NCI-H510A treated with DMSO at 0.1 percent for 48 hours (cell line): ENCODE measurements at places on chromosomes 7 and 10.

DNA sequence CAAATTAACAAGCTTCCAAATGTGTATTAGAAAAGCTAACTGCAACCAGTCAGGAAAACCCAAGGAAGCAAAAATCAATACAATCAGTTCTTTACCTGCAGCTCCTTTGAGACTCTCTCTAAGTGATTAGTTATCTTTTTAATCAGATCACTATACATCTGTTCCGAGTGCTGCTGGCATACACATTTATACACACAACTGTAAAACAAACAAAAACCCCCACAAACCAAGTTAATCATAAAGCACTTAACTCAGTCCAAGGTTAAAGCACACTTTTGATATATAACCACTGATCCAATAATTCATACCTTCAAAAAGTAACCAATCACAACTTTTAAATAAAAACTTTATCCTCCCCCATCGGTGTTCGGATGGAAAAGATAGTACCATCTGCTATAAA, 25.6 kb downstream of the CACUL1 start:
- DNase-seq: no peak

DNA sequence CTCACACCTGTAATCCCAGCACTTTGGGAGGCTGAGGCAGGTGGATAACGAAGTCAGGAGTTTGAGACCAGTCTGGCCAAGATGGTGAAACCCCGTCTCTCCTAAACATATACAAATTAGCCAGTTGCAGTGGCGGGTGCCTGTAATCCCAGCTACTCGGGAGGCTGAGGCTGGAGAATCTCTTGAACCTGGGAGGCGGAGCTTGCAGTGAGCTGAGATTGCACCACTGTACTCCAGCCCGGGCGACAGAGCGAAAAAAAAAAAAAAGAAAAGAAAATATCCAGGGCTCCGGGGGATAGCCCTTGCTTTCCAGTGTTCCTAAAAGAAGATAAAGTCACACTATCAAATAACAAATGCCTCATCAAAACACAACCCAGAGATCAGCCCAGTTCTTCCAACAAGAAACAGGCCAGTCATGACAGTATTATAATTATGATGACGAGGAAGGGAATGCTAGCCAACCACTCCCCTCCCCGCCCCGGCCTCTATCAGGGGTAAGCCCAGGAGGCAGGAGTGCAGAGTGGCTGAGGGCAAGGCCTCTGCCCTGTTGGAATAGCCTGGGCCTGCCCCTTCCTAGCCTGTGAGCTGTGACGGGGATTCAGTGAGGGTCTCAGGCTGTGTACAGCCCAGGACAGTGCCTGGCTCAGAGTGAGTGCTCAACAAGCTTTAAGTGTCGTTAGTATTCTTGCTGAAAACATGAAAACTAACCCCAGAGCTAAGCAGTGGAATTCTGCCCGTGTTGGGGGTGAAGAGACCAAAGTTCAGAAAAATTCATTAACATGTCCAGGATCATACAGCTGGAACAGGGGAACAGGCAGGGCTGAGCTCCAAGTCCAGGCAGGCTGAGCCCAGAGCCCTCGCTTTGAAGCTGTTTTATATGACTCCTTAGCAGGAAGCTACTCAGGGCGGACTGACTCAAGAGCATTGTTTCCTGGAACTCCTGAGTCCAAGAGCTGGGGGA, 54.3 kb downstream of the FAM241B start:
- DNase-seq: peak; percentile 11

DNA sequence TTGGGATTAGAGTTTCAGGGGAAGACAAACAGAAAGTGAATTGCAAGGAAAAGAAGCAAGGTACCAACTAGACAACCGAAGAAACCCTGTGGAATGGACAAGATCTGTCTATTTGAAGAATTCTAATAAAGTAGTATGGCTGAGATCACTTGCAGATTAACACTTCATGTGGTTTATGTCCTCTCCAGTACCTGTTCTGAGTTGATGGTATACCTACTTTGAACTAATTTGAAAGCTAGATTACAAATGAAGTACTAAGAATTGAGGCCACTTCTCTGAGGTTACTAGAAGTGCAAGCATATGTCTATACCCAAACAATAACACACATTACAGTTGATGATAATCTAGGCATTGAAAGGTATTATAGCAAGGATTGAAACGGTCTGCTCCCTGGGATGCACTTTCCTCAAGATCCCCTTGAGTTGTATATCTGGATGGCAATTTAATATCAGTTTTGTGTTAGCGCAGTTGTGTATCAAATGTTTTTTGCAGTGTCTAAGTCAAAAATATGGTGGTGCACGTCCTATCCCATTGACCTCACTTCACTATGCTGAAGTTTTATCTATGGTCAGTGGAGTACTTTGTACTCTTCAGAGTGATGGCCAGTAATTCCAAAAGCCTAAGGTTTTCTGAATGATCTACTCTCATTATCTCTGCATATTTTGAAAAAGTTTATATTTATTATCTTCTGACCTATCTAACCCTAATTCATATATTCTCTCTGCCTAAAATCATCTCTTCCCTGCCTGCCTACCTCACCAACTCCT, 25.9 kb downstream of the ZNF277 start:
- no peak for DNase-seq

GRCh38 chr10:3239066-3239919, 66.7 kb upstream of the PITRM1 start:
- no peak for DNase-seq
